ENCODE measurements at places on chromosomes 13 and 19.

- no peak for DNase-seq
Observed at GRCh38 chr13:90320664-90321063, 1026.8 kb upstream of the MIR17HG start.

DNA sequence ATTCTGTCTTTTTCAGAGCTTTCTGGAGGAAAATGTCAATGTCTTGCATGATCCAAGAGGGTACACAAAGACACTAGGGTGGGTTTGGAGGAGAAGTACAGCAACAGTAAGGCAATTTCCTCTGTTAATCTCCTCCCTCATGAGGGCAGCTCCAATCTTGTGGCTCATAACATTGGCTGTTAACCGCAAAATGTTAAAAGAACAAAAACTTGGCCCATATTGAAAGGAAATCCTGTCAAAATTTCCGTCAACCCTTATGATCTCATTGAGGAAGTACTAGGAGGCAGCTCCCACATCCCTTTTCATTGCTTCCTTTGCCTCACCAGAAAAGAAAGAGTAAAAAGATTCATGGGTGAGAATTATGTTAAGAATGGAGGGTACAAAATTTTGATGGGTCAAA is 11.6 kb downstream of the OXGR1 start:
- peak; percentile 80 for DNase-seq

- DNase-seq = no peak
Observed at GRCh38 chr13:100484702-100485101, 103.9 kb downstream of the GGACT start.

DNA sequence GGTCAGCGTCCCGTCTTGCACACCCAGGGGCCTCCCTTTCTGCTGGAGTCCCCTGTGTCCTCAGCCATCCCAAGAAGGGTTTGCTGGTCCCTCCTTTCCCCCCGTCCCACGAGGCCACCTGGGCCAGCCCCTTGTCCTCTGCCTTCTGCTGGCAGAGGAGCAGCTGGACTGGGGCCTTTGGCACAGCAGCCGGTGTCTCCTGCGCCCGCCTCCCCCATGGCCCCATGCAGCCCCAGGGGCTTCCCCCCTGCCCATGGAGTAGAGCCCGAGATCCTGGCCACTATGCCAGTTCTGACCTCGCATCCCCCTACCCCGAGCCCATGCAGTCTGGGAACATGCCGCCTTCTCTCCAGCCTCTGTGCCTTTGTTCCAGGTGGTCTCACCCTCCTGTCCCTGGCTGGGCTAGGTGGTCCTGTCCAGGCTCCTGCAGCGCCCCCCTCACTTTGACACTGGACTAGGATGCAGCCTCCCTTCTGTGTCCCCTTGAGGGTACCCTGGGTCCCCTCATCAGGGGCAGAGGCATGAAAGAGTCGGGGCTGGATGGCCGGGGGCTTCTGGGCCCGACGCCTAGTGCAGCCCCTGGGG is 5.7 kb upstream of the GARIN5A start:
- DNase-seq = no peak

- no peak for DNase-seq
Observed at GRCh38 chr13:37488726-37489125, 109.8 kb downstream of the POSTN start.

DNA sequence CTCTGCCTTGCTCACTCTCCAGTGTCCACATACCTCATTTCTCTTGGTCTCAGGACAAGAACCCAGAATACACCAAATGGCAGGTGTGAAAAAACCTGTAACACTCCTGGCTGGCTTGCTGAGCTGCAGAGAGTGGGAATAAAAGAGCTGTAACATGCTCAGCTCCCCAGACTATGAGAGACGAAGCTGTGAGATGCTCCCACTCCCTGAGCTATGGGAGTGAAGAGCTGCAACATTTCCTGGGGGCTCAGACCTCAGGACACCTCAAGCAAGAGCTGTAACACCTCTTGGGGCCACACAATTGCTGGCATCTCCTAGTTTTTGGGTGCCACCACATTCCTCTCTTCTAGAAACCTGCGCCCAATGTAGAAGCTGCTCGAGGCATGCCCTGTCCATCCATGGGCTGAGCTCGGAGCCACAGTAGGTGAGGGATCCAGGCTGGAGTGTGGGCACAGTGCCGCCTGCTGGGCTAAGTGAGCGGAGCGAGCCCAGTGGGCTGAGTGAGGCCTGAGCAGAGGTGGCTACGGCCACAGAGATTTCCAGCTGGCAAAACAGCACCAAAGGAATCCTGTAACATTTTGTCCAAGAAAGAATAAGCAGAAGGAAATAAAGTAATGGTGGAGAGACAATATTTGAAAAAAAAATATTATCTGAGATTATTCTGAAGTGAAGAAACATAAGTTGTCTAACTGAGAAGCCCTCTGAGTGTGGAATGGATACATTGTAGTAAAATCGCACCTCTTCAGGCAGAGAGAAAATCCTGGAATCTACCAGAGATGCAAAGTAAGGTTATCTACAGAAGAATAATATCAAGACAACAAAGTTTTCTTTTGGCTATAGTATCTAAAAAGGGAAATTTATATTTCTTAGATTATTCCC is 186.2 kb upstream of the PCDH9 start:
- no peak for DNase-seq

DNA sequence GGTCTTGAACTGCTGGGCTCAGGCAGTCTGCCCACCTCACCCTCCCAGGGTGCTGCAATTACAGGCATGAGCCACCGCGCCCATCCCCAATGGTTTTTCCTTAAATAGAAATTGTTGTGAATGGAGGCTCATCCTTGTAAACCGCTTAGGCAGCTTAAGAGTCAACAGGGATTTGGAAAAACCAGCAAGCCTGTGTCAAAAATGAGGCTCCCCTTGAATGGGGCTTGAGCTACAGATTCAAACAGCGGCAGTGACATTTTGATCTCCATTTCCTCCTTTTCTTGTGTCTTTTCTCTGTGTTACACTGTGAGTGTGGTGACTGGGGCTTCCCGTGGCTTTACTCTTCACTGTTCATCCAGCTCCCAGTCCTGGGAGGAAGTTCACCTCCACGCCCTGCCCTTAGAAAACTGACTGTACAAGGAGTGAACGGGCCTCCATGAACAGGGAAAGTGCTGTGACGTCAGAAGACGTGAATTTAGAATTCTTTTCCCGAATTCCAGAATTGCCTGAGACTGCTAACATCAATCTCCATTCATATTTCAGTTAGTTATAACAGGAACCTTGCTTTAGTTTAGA is 15.3 kb upstream of the RAB8A start:
- no peak for DNase-seq

DNA sequence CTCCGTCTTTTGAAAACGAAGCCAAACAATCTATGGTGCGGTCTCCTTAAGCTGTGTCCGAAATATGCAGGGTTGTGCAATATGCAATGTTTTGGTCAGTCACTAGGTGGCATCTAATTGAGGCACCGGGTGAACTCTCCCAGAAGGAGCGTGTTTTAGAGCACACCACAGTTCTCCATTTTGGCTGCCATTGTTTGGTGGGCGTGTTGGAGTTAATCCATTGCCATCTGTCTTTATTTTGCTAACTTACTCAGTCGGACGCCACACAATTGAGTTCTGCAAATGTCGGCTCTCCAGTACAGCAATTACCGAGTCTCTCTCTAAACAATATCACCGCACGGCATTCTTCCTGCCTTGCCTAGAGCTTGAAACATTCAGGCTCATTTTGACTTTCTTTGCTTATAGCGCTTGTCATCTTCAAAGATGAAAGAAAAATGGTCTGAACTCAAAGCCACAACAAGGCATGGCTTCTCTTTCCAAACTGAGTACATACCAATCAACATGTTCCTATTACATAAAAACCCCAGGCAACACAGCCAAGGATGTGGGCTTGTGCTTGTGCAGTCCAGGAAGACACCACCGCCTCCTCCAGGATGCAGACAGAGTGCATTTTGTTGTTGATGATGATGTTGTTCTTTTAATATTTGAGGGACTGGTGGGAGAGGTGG is 182.0 kb upstream of the SERP2 start:
- peak; percentile 54 for DNase-seq

DNA sequence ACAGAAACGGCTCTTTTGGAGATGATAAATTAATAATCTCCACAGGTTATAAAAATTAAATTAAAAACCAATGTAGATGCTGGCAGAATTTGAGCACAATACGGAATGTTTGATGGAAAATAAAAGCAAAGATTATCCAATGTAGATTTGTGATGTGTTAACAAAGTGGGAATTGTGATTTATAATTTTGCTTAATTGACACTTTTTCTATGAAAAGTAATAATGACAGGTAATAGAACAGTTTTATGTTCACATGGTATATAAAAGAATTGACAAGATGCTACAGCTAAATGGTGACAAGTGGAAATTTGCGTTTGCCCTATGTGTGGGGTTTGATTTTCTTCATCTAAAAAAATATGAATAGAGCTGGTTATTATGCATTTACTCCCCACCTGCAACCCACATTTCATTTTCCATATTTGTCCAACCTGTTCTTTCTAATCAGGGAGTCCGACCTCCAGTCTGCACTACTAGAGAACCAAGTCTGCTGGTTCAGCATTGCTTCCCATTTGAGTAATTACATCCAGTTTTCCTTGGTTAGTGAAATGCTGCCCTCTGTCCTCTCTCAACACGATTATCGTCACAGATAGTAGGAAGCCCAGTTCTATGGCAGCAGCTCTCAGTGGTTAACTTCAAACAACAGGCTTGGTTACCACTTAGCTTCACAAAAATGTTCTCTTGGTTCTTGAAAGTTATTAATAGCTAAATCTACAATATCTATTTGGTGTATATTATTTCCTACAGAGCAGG is 61.4 kb upstream of the SLITRK1 start:
- no peak for DNase-seq

DNA sequence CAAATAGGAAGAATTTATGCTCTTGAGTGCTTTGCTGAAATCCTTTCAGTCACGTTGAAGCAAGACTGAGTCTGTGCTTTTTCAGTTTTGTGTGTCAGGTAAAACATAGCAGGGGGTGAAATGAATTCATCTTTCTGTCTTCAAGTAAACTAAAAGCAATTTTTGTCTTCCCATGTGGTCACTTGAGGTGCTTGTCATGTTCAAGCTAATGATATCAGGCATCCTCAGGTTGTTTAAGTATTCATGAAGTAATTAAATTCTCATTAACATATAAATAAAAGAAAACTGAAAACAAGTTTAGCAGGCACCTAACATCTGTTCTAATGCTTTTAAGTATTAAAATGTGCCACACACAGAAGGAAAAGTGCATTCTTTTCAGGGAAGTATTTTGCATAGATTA is 2701.3 kb downstream of the PCDH9 start:
- DNase-seq = no peak

DNA sequence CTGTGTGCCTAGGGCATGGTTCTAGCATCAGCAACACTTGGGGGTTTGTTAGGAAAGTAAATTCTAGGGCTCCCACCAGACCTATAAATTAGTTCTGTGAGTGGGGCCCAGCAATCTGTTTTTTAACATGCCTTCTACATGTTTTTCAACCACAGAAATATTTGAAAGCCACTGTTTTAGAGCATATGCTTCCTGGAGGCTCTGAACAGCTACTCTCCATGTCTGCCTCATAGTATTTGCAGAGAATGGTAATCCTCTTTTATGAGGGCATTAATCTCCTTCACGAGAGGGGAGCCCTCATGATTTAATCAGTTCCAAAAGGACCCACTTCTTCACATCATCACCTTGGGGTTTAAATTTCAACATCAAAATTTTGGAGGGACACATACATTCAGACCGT is 6.0 kb downstream of the SPATA13 start:
- DNase-seq = no peak

Measured in suppressor macrophage treated with lipopolysaccharide for 4 hours (primary cell).